Heart left ventricle (tissue), 16 donors: ENCODE measurements at places on chromosomes 7 and 10. TPM values are rescaled to one million over a fixed set of nuclear protein-coding genes. Genes with fewer than 3 reads are reported as not detected.

RAB11FIP2 gene
- 11.4 TPM for total RNA-seq

KLF14 gene
- not detected for total RNA-seq

SPDYE2 gene
- total RNA-seq = not detected

DNA sequence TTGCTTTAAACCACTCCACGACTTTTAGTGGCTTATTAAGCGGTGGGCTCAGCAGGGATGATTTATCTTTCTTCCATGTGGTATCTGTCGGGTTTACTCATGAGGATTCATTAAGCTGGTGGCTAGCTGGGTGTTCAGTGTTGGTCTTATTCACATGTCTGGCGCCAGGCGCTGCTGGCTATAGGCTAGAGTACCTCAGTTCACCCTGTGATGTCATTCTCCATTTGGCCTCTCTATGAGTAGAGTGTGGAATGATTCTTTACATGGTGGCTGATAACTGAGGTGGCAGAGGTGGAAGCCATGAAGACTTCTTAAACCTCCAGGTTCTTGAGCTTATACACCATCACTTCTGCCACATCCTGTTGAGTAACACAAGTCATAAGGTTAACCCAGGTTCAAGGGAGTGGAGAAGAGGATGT, 115.4 kb downstream of the MLLT10 start:
- DNase-seq = no peak

DNA sequence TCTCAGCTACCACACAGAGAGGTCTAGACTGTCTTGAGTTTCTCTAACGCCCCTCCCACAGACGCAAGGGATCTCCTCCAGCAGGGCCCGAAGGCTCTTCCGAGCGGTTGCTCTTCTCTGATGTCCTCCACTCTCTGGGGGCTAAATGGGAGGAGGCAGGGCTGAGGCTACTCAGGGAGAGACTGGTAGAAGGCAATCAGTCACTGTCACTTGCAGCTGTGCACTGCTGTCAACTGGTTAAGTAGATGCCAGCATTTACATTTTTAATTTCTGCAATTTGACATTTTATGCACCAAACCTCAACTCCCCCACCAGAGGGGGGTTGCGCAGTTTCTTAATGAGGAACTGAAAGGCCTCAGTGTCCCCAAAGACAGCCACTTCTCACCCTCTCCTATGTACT, 442.8 kb downstream of the PLXNA4 start:
- no peak for DNase-seq

DNA sequence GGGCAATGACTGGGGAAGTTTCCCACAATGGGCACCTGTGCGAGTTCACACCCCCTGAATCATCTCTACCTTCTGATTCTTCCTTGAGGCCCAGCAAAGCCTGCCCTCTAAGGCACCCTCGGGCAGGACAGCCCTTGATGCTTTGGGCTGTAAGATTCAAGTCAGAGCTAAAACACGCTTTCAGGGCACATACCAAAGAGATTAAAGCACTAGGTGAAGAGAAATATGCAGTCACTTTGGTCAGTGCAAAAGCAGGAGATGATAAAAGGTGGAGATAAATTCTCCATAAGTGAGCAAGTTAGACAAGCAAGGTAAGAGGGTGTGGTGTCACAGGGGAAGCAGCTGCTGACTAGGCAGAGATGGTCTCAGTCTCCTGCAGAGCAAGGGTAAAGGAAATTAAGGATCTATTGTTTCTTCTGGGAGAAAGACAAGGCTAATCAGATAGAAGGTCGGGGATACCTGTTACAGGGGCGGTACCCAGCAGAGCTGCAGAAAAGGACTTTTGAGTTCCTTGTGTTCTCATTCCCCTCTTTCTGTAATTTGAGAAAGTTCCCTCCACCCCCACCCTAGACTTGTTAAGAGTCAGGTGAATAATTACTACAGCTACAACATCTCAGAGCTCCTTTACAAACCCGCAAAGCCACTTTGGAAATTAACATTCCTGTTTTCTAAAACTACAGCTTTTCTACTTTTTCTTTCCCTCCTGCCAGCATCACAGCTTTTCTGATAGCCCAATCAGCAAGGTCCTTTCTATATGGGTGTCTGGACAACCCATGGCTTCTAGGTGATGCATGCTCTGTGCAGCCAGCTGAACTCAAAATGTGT, 26.4 kb downstream of the PDLIM1 start:
- DNase-seq = no peak

- no peak for DNase-seq
Measured at GRCh38 chr7:115911465-115911864, 119.1 kb downstream of the TFEC start.

DNA sequence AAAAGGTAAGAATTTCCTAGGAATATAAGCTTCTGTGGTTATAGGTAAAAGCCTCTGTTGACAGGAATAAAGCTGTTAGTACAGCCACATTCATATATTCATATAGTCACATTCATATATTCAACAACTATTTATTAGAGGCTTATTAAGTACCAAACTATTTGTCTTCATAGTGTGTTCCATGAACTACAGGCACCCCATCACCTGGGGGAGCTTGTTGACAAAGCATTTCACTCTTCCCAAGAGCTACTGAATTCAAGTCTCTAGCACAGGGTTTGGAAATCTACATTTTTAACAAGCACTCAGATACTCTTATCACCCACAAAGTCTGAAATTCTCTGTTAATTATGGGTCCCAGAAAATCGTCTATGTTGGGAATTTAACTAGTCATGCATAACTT, 110.6 kb downstream of the RNLS start:
- DNase-seq = no peak

DNA sequence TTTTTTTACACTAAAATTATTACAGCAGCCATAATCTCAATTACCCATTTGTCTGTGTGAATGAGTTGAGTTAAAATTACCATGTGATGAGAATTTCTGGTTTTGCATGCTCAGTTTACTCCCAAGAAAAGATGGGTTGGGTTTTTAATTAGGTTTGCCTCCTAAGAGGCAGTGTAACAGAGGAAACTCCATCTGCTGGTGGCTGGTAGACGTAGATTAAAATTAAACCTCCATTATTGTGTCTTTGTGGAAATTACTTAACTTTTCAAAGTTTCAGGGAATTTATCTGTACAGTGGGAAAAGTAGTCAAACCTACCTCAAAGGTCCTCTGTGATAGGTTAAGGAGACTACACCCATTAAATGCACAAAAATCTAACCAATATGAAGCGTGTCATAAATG, 954.2 kb downstream of the PCDH15 start:
- DNase-seq = no peak

RBM48 gene
- 10.8 TPM for total RNA-seq

FKBP6 gene
- not detected for total RNA-seq

ITGA8 gene
- total RNA-seq = 0.50 TPM

GRCh38 chr7:106111655-106112117, 426 bp downstream of the SYPL1 start:
- DNase-seq = peak; percentile 89

DNA sequence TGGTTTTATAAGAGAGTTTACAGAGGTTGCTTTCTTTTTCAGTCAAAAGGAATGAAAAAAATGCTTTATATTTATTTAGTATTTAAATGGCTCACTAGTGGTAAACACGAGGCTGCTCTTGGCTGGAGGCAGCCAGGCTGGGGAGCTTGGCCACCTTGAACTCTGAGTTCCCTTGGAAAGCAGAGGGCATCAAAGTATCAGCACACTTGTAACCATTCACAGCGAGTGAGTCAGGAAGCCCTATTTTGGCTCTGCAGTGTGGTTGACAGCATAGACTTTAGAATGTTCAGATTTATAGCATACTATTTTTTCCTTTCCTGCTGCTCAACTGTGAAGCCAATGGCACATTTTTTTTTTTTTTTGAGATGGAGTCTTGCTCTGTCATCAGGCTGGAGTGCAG, 51.6 kb downstream of the CYCS start:
- no peak for DNase-seq

DNA sequence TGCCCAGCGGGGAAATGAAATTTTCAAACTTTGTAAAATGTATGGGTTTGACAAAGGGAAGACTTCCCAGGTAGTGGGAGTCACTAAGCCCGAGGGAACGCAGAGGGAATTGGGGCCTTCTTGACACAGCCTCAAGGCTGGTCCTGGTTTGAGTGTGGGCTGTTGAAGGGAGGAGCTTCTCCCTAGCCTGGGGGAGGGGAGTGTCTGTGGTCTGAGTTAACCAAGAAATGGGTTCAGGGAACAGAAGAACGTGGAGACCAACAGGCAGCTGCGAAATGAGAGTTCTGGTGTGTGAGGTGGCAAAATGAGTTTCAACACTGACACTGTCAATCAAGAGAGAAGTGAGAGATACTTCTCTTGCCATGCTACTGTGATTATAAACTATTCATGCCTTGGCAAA, 32.7 kb upstream of the BAMBI start:
- no peak for DNase-seq

- no peak for DNase-seq
Measured at GRCh38 chr10:20616056-20616671, 280.9 kb downstream of the NEBL start.

GRCh38 chr7:15864626-15864991, 178.1 kb upstream of the MEOX2 start:
- no peak for DNase-seq

- no peak for DNase-seq
Measured at GRCh38 chr7:15860264-15860949, 173.9 kb upstream of the MEOX2 start.

- no peak for DNase-seq
Measured at GRCh38 chr7:38748056-38748610, 117.0 kb upstream of the AMPH start.

- no peak for DNase-seq
Measured at GRCh38 chr10:22133749-22134624, 83.8 kb downstream of the EBLN1 start.

DNA sequence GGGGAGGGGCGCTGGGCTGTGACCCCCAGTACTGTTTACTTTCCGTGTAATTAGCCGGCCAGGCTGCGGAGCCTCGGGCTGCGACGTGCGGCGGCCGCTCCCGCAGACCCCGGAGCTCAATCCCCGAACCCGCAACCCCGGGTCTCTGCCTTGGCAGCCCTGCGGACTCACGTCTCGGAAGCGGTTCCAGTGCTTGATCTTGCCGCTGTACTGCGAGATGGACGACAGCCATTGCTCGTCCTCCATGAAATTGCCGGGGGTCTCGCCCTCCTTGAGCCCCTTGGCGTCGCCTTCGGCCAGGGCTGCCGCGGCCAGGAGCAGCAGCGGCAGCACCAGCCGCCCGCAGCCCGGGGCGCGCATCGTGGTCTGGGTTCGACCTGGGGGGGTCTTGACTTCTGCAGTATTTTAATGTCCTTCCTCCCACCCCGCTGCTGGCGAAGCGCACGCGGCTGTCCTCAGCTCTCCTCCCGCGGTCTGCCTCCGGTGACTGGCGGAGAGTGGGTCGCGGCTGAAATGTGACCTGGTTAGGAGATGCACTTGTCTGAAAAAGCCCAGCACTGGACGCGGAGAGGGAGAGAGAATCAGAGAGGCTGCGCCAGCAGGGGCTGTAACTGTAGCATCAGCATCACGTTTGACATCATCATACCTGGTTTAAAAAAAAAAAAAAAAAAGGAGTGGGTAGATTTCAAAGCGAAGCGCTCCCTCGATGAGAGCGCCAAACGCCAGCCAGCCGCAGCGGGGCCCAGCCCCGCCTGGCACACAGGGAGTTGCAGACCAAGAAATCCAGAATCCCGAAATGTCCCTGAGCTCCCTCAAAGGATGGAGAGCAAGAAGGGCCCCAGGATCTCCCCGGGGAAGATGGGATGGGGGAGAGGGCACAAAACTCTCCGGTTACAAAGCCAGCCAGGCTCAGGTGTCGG, at the start of gene SPOCK2:
TSS of gene SPOCK2 (minus strand) at position 583 of the 920 bp plus-strand sequence. CDS start at position 360, 223 bp downstream.
- no peak for DNase-seq

SPDYE11 gene
- total RNA-seq = not detected

ODAD2 gene
- not detected for total RNA-seq

KIAA1217 gene
- total RNA-seq = 44.0 TPM

UPK3B gene
- total RNA-seq = not detected

ZNF37A gene
- 8.0 TPM for total RNA-seq

OPN1SW gene
- total RNA-seq = not detected
